Progenitor cell of endocrine pancreas (in vitro differentiated cells): ENCODE measurements at places on chromosomes 11 and 22. TPM values are rescaled to one million over a fixed set of nuclear protein-coding genes. Genes with fewer than 3 reads are reported as not detected.
A peak's percentile ranks its signal among the peaks of the same experiment; 100 is the strongest.

DNA sequence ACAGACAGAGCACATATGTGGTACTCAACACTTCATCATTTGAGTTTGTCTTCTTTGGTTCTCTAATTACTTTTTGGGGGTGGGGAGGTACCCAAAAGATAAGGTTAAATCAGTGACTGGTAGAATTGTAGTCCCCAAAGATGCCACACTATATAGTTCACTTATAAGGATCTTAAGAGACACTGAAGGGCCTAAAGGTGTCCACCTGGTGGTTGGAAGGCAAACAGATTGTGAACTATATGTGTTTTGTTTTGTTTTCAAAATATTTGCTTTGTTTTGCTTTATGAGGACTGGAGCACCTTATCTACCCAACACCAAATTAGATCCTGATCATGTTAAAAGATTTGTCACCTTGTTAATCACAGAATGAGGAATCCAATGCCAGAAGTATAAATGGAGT is 136.1 kb downstream of the DCDC1 start:
- no peaks in the 10 kb centered on the region for H3K36me3 ChIP-seq

DNA sequence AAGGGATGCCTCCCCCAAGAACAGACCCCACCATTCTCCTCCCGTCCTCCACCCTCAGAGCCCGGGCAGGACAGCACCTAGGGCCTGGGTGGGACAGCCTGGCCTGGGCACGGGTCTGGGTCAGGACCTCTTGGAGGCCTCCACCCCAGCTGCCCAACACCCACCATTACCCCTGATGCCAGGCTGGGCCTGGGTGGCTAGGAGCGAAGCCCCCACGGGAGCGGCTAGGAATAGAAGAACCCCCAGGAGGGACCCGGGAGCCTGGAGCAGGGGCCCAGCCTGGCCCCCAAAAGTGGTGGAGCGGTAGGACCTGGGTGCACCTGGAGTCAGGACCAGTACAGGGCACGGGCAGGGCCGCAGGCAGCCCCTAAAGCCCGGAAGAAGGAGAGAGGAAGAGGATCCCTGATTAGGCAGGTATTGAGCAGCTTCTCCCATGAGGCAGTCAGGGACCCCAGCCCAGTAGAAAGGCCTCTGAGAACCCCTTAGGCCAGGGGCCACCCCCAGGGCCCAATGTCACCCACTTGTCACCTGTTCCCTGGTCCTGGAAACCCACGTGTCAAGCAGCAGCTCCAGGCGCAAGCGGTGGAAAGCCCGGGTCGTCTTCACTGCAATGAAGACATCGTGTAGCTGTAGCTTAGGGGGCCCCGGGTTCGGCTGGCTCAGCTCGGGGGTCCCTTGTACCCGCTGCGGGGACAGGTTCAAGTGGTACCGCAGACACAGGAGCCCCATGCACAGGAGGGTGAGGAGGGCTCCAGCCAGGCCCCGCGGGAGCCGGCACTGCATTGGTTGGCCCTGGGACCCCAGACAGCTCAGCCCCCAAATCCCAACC is 575 bp downstream of the MFNG start:
- peaks cover 28% of the 10 kb centered on the region for H3K4me1 ChIP-seq
- no peak overlapping the region for H3K4me3 ChIP-seq
- H3K27me3 ChIP-seq, result peaks cover 7% of the 10 kb centered on the region
- H3K36me3 ChIP-seq, result peaks cover 7% of the 10 kb centered on the region

DNA sequence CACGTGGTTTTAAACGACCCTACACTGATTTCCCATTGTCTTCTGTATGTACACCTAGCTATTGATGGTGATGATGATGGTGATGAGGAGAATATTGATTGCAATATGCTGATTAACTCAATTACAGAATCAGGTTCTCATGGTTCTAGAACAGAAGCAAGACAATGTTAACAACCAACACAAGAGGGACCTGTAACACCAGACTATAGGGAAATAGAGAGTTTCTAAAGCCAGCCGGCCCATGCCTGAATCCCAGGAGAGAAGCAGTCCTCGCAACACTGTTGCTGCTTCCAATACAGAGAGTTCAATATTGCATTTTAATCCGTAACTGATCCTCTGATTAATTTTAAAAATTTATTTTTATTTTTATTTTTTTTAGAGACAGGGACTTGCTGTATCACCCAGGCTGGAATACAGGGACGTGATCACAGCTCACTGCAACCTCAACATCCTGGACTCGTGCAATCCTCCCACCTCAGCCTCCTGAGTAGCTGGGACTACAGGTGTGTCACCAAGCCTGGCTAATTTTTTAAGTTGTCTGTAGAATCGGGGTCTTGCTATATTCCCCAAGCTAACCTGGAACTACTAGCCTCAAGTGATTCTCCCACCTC is 22.2 kb upstream of the UBASH3B start:
- no peak overlapping the region for H3K4me3 ChIP-seq
- H3K36me3 ChIP-seq, result no peaks in the 10 kb centered on the region
- DNase-seq, result no peak
- no peaks in the 10 kb centered on the region for H3K4me1 ChIP-seq
- H3K27ac ChIP-seq, result no peak overlapping the region
- peaks cover 14% of the 10 kb centered on the region for H3K27me3 ChIP-seq

The GPR83 gene
- 0.31 and 0.62 TPM in 2 replicates for total RNA-seq

DNA sequence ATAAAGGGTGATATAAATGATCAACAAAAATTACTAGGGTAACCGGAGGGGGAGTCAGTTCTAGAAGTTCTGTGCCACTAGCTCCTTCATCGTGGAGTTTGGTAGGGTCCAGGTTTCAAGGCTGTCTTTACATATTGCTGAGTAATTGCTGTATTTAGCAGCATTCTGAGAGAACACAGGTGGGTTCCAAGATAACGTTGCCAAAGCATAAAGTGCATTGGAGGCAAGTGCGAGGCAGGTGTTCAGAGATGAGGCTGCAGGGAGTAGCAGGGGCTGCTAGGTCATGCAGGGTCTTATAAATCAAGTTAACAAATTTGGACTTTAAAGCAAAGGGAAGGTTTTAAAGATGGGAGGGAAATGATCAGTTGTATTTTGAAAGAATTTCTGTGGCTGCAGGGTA is 17.8 kb downstream of the SGSM3 start:
- DNase-seq, result no peak
- H3K4me1 ChIP-seq, result peaks cover 40% of the 10 kb centered on the region
- no peaks in the 10 kb centered on the region for H3K27me3 ChIP-seq
- peak overlapping the region; percentile 85 for H3K27ac ChIP-seq
- peak overlapping the region; percentile 44 for H3K4me3 ChIP-seq

The CABP4 gene
- total RNA-seq, result 0.18 TPM in 1 of 2 replicates, not detected in the other

- peaks cover 1% of the 10 kb centered on the region for H3K4me1 ChIP-seq
- DNase-seq, result no peak
- H3K27me3 ChIP-seq, result peaks cover 21% of the 10 kb centered on the region
- H3K4me3 ChIP-seq, result no peak overlapping the region
- H3K27ac ChIP-seq, result no peak overlapping the region
These were observed 171.8 kb downstream of the ETS1 start for GRCh38 chr11:128415539-128415938.

DNA sequence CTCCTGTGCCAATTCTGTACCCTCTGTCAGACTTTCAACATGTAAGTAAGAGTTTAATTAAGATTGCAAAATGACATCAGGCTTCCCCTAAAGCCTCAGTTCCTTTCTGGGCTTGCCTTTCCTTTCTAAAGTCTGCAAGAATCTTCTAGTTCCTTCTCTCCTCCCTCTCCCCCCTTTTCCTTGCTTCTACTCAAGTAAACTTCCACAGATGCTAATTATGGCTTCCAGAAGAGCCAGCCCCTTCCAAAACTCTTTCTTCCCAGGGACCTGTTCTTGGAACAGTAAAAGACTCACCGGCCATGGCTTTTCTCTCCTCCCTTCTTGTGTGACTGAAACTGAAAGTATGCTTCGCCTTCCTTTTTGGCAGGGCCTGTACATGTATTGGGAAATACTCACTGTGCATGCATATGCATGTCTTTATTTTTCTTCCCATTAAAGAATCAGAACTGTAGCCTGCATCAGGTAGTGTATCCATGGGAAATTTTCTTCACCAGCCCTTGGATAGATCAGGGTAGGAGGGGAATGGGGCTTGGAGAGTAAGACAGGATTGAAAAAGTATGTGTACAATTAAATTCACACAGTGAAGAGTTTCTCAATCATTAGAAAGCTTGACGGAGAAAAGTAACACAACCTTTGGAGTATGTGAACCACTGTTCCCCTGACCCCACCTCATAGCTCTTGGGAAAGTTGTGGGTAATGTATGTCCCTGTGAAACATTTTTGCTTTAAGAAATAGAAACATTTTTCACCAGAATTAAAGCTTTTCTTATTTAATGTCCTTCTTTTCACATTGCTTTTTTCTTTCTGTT is at the start of gene CASP1:
Gene CASP1, minus strand, starts transcription at position 332 of the 808 bp plus-strand sequence. Its CDS starts 31 bp downstream, at position 301.
- H3K27me3 ChIP-seq, result no peaks in the 10 kb centered on the region
- no peaks in the 10 kb centered on the region for H3K36me3 ChIP-seq
- DNase-seq, result no peak
- H3K4me1 ChIP-seq, result no peaks in the 10 kb centered on the region
- H3K27ac ChIP-seq, result no peak within 1 kb of the TSS
- H3K4me3 ChIP-seq, result no peak within 1 kb of the TSS

The C11orf71 gene
- 6.9 and 8.5 TPM in 2 replicates for total RNA-seq

DNA sequence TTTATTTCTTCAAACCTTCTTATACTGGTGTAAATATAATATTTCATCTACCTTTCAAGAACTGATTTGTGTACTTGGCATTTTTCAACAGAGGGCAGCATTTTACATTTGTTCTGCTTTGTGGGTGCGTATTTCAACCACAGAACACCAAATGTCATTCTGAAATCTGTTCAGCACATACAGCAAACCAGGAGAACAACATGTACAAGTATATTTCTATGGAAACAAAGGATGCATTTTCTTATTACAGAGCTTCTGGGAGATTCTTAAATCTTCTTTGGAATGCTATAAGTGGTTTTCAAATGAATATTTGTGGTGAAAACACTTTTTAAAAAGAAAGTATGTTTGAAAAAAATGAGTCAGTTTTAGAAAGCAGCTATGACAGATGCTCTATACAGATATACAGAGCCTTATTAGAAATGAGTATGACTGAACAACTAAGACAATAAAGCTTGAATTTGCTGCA is 946.0 kb downstream of the FAM181B start:
- no peaks in the 10 kb centered on the region for H3K27me3 ChIP-seq
- no peak overlapping the region for H3K4me3 ChIP-seq
- no peak for DNase-seq

- no peak overlapping the region for H3K27ac ChIP-seq
- peak; percentile 72 for DNase-seq
- no peaks in the 10 kb centered on the region for H3K4me1 ChIP-seq
- H3K36me3 ChIP-seq, result peaks cover 4% of the 10 kb centered on the region
- no peaks in the 10 kb centered on the region for H3K27me3 ChIP-seq
These were observed 56.7 kb downstream of the TP53I11 start for GRCh38 chr11:44893846-44894617.

DNA sequence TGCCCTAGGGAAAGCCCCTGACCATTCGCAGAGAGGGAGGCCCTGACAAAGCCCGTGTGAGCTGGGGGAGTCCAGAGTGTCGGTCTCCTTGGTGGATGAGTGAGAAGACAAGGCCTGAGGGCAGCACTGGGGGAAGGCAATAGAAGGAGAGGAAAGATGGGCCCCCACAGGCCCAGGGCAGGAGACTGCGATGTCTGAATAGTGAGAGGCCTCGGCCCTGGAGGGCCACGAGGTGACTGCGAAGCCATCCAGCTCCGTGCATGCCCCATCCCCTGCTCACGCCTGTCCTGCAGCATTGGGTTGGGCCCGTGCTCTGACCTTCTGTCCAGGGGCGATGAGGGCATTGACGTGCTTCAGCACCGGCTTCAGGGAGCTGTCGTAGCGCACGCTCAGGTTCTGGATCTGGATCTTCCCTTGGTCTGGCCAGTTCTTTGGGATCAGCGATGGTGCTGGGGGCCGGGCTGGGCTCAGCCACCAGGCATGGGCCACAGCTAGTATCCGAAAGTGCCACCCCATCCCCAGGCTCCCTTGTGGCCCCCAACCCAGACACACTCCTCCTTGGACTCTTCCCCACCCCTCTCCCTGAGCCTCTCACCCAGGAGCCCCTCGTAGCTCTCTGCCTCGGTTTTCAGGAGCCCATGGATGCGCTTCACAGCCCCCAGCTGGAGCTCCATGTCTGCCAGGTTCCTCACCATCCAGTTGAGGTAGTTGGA is 8.3 kb upstream of the KCNJ11 start:
- H3K4me3 ChIP-seq, result no peak overlapping the region
- H3K27me3 ChIP-seq, result peaks cover 18% of the 10 kb centered on the region
- H3K4me1 ChIP-seq, result no peaks in the 10 kb centered on the region
- H3K36me3 ChIP-seq, result no peaks in the 10 kb centered on the region

- H3K4me3 ChIP-seq, result no peak overlapping the region
- no peaks in the 10 kb centered on the region for H3K27me3 ChIP-seq
- no peak for DNase-seq
- no peak overlapping the region for H3K27ac ChIP-seq
- peaks cover 5% of the 10 kb centered on the region for H3K4me1 ChIP-seq
- H3K36me3 ChIP-seq, result peaks cover 7% of the 10 kb centered on the region
These were observed 7.8 kb downstream of the DCPS start for GRCh38 chr11:126311401-126312291.

GRCh38 chr11:111429066-111429506 is 50.0 kb upstream of the POU2AF1 start:
- H3K4me3 ChIP-seq, result no peak overlapping the region
- peaks cover 5% of the 10 kb centered on the region for H3K27me3 ChIP-seq
- no peaks in the 10 kb centered on the region for H3K4me1 ChIP-seq

DNA sequence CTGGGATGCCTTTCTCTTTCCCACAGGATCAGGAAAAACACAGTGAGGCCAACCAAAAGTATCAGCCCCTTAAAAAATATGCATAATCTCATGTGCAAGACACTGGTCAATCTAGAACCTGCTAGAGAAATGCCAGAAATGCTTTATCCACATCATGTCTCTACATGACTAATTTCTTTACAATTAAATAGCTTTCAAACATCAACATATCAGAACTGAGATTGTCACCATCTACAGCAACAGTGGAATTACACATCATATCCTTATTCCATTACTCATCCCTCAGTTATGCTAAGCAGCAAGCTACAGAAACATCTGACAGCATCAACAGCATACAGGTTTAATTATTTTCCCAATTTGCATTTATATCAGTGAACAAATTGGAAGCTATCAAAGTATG is 78.8 kb downstream of the DDIAS start:
- no peak overlapping the region for H3K27ac ChIP-seq
- no peaks in the 10 kb centered on the region for H3K27me3 ChIP-seq
- peaks cover 14% of the 10 kb centered on the region for H3K36me3 ChIP-seq
- DNase-seq, result no peak
- H3K4me3 ChIP-seq, result no peak overlapping the region
